Thymus (tissue), 14 donors: ENCODE measurements at places on chromosomes 7 and 10. TPM values are rescaled to one million over a fixed set of nuclear protein-coding genes. Genes with fewer than 3 reads are reported as not detected.
A peak's percentile ranks its signal among the peaks of the same experiment; 100 is the strongest.

DNA sequence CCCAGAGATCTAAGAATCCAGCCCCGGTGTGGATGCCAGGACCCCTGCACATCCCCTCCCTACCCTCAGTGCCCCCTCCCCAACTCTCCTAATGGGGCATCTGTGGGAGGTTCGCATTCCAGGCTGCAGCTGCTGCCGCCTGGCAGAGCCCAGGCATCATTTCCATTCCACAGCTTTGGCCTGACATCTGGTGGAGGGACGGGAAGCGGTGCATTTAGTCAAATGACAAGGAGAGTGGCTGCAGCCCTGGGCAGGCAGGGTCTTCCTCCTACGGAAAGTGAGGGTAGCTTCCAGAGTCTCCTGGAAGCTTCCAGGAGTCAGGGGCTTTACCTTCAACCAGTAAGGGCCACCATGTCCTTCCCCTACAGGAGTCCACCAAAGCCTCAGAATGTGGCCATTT is 30.8 kb downstream of the PRLHR start:
- H3K27me3 ChIP-seq: peaks cover 10% of the 10 kb centered on the region
- no peak overlapping the region for H3K4me3 ChIP-seq
- H3K4me1 ChIP-seq: no peaks in the 10 kb centered on the region
- no peak for DNase-seq
- no peak overlapping the region for H3K27ac ChIP-seq

GRCh38 chr7:158689488-158689887 is 15.1 kb downstream of the NCAPG2 start:
- no peak overlapping the region for H3K27ac ChIP-seq
- no peaks in the 10 kb centered on the region for H3K27me3 ChIP-seq
- H3K36me3 ChIP-seq: peaks cover 12% of the 10 kb centered on the region

DNA sequence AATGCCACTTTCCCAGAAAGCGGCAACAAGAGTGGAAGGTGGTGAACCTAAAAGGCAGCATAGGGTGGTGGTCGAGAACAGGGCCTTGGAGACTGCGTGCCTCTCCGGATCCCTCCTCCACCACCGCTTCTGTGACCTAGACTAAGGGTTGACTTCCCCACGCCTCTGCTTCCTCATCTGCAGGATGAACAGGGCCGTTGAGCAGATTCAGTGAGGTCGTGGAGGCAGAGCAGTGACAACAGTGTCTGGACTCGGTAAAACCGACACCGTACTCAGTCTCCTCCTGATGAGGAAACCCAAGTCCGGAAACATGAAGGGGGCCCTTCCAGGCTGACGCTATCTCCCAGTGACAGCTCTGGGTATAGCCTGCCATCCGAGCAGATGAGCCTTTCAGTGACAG is 162.6 kb downstream of the CELF2 start:
- H3K36me3 ChIP-seq: peaks cover 32% of the 10 kb centered on the region
- no peak for DNase-seq
- peak overlapping the region; percentile 81 for H3K27ac ChIP-seq
- no peaks in the 10 kb centered on the region for H3K27me3 ChIP-seq

GRCh38 chr10:124287791-124288190 is 130.9 kb downstream of the OAT start:
- no peaks in the 10 kb centered on the region for H3K4me1 ChIP-seq
- H3K36me3 ChIP-seq: no peaks in the 10 kb centered on the region
- no peaks in the 10 kb centered on the region for H3K27me3 ChIP-seq
- no peak overlapping the region for H3K4me3 ChIP-seq
- DNase-seq: no peak

THNSL1 gene
- 4.1 TPM for total RNA-seq

DNA sequence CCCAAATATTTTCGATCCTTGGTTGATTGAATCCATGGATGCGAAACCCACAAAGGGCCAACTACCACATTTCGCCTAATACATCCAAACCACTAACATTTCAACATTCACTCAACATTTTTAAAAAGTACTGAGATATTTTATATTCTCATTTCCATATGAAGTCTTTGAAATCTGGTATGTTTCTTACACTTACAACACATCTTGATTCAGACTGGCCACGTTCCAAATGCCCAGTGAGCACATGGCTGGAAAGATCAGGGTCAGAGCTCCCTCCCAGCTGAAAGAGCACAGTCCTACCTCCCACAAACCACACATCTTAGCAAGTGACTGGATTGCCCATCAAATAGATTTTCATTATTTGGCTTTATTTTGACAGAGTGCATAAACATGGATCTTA is 18.9 kb downstream of the NCAPG2 start:
- H3K27ac ChIP-seq: no peak overlapping the region
- peaks cover 71% of the 10 kb centered on the region for H3K36me3 ChIP-seq
- H3K4me1 ChIP-seq: no peaks in the 10 kb centered on the region
- DNase-seq: no peak
- H3K27me3 ChIP-seq: no peaks in the 10 kb centered on the region

DNA sequence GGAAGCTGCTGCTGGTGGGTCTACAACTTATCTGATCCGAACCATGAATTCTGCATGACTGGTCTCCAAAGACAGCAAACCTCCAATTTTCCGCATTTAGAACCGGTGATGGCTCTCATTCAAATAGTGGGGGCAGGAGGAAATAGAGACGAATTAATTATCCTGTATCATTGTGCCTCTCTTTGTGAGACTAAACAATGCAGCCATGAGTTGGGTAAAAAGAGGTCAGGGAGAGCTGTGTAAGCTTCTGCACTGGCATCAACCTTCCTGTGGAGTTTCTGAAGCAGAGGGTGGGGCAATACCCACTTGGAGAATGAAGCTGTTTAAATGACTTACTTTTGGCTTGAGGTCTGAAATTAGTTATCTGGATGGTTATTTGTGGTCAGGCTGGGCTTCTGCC is 266.4 kb downstream of the SORCS3 start:
- H3K4me1 ChIP-seq: no peaks in the 10 kb centered on the region
- no peaks in the 10 kb centered on the region for H3K27me3 ChIP-seq
- no peak overlapping the region for H3K27ac ChIP-seq
- no peaks in the 10 kb centered on the region for H3K36me3 ChIP-seq
- no peak for DNase-seq

DNA sequence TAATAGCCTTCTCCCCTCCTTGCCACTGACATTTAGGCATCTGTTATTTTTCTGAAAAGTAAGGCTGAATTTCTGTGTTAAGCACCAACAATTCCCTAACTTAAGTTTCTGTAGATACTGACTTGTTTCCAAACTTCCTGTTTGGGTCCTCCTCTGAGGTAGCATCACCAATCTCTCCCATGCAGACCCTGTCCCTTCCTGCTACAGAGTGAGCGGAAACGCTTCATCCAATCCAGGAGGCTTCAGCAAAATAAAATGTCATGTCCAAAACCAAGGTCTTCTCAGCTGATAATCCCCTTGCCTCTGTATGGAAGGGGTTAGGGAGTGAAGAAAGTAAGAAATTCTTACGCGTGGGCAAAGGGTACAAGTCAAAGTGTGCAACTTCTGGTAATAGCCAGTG is 29.9 kb downstream of the XPNPEP1 start:
- H3K4me1 ChIP-seq: peaks cover 23% of the 10 kb centered on the region
- no peak for DNase-seq
- peak overlapping the region; percentile 25 for H3K27ac ChIP-seq
- H3K36me3 ChIP-seq: peaks cover 10% of the 10 kb centered on the region

KLHL7 gene
- 23.4 TPM for total RNA-seq

GRCh38 chr7:136710751-136711150 is 157.7 kb upstream of the CHRM2 start:
- no peak overlapping the region for H3K4me3 ChIP-seq
- DNase-seq: no peak
- H3K36me3 ChIP-seq: no peaks in the 10 kb centered on the region
- no peaks in the 10 kb centered on the region for H3K27me3 ChIP-seq

DNA sequence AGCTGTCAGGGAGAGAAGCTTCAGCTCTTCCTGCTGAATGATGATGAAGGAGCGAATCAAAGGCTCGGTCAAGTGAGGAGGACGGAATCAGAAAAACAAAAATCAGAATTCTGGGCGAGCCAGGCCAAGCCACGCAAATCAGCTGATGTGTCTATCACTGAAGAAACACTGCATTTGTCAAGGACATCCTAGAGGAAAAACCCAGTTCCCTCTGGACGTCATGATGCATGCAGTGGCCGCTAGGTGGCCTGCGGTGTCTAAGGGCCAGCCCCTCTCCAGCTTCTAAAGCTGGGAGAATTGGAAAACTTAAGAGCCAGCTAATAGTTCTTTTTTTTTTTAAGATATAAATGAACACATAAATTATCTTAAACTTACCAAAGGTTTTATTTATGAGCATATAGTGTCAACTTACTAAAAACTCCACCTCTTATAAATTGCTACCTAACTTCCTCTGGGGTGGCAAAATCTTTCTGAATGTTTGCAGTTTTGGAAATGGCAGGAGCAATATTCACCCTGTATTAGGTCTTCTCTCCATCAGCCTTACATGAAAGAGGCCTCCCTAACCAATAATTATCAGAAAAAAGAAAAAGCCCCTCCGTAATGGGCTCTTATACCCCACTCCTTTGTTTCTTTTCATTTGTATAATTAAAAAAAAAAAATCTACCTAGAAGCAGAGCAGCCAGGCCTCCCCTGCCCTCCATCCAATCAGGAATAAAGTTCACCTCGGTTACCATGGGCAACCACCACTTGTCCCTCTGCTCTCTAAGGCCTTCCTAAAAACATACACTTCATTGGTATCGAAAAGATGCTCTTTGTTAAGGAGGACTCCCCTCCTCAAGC is 186.8 kb downstream of the USP6NL start:
- H3K36me3 ChIP-seq: no peaks in the 10 kb centered on the region
- no peaks in the 10 kb centered on the region for H3K27me3 ChIP-seq
- no peak for DNase-seq
- no peak overlapping the region for H3K4me3 ChIP-seq
- peaks cover 18% of the 10 kb centered on the region for H3K4me1 ChIP-seq
- H3K27ac ChIP-seq: peak overlapping the region; percentile 78

DNA sequence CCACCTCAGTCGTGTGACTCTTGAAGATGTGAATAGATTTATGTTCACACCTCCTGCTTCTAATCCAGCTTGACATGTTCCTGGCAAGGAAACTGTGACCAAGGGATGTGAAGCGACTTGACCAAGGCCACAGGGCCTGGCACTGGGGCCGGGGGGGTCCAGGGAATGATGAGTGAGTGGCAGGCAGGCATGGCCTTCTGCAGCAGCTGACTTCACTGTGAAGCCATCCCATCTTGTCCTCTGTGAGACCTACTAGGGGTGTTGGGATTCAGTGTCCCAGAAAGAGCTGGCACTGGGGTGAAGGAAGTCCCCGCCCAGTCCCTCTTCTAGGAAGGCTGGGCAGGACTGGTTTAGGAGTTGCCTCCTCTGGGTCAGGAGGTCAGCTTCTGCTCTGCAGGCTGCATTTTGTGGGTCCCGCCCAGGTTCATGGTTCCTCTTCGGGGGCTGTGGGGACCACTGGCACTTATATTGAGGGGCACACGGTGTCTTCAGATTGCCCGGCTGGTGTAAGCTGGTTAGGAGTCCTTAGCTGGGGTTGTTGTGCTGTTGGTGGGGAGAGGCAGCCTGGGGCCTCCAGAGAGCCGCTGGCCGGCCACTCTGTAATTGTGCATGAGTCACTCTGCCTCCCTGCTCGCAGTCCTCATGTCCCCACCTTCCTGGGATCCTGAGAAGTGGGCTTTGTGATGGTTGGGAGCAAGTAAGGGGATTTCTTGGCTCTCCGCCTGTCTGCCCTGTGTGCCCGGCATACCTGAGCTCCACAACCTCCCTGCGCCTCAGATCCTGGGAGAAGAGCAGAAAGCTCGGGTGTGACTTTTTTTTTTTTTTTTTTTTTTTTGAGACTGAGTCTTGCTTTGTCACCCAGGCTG is 11.0 kb downstream of the ZMIZ1 start:
- H3K27ac ChIP-seq: no peak overlapping the region
- DNase-seq: no peak
- no peak overlapping the region for H3K4me3 ChIP-seq
- no peaks in the 10 kb centered on the region for H3K27me3 ChIP-seq

SLC13A1 gene
- under 0.01 TPM for total RNA-seq
